ENCODE measurements at places on chromosomes 5 and 9.
A peak's percentile ranks its signal among the peaks of the same experiment; 100 is the strongest.

DNA sequence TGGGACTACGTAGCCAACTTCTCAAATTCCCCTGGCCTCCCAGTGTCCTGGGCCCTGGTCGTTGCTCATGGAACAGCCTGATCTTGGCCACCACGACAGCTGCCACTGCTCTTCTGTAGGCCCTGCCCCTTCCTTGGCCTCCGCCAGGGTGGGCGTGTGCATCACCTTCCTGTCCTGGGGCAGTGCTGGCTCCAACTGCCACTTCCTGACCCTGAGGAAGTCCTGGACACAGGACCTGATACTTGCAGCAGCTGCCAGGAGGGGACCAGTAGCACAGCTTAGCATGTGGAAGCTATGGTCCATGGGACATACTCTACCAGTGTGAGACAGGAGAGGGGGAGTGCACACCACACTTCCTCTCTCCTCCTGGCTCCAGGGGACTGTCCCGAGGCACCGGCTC, 145.2 kb downstream of the TENT4A start:
- DNase-seq = no peak

GRCh38 chr5:368183-369084, 46.9 kb downstream of the AHRR start:
- no peak for DNase-seq

- peak; percentile 14 for DNase-seq
These were observed 6.1 kb downstream of the SAR1B start for GRCh38 chr5:134626369-134627014.

DNA sequence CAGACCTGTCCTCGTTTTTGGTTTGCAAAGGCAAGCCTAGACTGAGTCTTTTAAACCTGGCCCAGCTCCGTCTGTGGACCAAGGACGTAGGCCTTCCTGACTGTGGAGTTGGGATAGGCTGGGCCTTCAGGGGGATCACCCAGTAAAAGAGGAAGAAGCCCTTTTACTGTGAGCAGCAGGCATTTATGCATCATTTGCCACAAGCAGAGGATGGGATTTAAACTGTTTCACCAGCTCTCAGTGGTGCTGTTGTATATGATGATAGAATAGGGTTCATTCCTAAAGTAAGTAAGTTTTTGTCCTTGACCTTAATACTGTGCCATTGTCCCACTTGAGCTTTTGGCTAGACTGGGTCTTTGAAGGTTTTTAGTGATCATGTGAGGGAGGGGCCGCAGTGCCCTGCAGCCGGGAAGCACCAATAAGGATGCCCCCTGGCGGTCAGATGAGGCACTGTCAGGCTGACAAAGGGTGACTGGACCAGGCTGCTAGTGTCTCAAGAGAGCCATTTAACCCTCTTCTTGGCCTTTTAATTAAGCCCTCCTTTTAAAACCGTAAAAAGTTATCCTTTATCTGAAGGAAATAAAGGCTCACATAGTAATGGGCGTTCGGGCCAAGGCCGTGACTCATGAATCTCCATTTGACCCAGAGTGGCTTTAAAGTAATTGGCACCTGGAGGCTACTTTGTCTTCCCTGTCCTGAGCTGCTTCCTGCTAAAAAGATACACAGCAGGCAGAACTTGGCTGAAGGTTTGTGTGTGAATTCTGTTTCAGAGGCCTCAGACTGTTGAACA, 74.0 kb downstream of the UBAP1 start:
- DNase-seq = peak; percentile 76

- DNase-seq = peak; percentile 78
These were observed 1.0 kb upstream of the GOLGA1 start for GRCh38 chr9:124941679-124942561.

DNA sequence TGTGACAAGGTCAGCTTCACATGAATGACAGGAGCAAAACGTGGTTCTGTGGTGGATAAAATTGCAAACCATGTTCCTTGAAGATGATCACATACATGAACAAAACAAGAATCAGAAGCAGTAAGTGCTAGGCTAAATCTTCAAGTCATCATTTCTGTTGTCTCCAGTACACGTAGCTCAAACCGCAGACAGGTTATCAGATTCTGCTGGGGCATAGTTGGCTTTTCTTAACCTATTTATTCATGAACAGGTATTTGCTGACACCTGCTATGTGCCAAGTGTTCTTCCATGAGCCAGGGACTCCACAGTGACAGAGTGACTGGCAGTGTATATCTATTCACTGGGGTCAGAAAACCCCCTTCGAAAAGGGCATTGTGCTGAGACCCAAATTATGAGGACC, 20.8 kb downstream of the MFAP3 start:
- no peak for DNase-seq

GRCh38 chr5:107670932-107671741, at the start of gene EFNA5:
Gene EFNA5 (minus strand): TSS chr5:107670937.
- DNase-seq = peak; percentile 68

- DNase-seq = peak; percentile 99
These were observed at the start of gene RECK for GRCh38 chr9:36036780-36037548. Gene RECK (plus strand): TSS chr9:36036913. CDS start chr9:36036999, 86 bp downstream.

- DNase-seq = no peak
These were observed 3.0 kb downstream of the GRK6 start for GRCh38 chr5:177429248-177430040.

- DNase-seq = peak; percentile 85
These were observed 30.0 kb upstream of the STOM start for GRCh38 chr9:121399883-121400607.

DNA sequence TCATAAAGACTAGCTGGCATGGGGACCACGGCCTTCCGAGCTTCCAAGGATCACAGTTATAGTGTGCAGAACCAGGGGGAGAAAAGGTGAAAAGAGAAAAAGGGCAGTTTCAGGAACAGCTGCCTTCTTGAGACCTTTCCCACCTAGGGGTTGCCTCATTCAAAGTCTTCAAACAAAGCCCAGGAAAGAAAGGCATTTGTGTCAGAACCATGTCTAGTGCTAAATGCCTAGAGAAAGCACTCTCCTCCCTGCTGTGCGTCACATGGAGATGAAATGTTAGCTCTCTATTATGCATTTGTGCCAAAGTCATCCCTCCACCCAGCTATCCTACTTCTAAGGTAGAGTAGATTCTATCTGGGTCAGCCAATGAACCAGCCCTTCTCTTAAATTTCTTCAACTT, 1037.3 kb upstream of the WWC1 start:
- DNase-seq = no peak

- DNase-seq = no peak
These were observed 80.8 kb downstream of the PDE6A start for GRCh38 chr5:149863830-149864229.

- no peak for DNase-seq
These were observed 508.6 kb upstream of the FAM174A start for GRCh38 chr5:100026606-100027005.

GRCh38 chr9:4315582-4316215, 15.8 kb upstream of the GLIS3 start:
- DNase-seq = peak; percentile 80

DNA sequence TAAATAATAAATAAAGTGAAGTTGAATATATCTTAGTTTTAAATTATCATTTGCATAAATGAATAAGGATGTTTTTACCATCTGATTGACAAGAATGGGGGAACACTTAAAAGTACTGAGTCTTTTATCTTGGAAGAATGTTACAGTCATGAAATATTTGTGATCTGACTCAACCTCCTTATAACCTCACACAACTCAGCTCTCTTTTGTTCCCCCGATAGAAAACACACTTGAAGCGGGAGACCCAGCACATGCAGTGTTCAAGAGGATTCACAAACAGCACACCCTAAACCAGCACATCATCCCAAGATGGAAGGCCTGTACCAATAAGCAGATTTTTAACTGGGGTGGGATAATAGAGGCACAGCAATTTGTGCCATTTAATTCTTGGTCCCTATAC, 15.5 kb downstream of the BAAT start:
- DNase-seq = peak; percentile 53

GRCh38 chr5:104793031-104793754, 1230.6 kb upstream of the NUDT12 start:
- no peak for DNase-seq

GRCh38 chr5:60495644-60496520, 204.1 kb downstream of the DEPDC1B start:
- no peak for DNase-seq

DNA sequence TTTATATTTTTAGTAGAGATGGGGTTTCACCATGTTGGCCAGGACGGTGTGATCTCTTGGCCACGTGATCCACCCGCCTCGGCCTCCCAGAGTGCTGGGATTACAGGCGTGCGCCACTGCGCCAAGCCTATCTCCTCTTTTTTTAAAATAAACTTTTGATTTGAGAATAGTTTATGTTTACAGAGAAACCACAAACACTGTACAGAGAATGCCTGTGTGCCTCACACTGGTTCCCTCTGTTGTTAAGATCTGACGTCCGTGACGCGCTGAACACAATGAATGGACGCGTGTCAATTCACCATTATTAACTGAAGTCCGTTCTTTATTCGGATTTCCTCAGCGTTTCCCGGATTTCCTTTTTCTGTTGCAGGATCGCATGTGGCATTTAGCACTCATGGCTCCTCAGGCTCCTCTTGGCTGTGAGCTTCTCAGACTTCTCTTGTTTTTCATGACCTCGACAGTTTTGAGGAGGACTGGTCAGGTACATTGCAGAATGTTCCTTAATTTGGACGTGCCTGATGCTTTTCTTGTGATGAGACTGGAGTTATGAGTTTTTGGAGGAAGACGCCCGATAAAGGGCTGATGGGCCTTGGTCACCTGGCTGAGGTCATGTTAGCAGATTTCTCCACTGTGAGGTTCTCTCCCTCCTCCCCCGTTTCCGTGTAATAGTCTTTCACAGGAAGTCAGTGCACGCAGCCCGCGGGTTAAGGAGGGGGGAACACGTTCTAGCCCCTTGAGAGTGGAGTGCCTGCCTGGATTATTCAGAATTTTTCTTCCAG, 69.6 kb downstream of the ANKRD33B start:
- no peak for DNase-seq

- peak; percentile 81 for DNase-seq
These were observed 140.5 kb downstream of the SLIT3 start for GRCh38 chr5:169160405-169160901.

DNA sequence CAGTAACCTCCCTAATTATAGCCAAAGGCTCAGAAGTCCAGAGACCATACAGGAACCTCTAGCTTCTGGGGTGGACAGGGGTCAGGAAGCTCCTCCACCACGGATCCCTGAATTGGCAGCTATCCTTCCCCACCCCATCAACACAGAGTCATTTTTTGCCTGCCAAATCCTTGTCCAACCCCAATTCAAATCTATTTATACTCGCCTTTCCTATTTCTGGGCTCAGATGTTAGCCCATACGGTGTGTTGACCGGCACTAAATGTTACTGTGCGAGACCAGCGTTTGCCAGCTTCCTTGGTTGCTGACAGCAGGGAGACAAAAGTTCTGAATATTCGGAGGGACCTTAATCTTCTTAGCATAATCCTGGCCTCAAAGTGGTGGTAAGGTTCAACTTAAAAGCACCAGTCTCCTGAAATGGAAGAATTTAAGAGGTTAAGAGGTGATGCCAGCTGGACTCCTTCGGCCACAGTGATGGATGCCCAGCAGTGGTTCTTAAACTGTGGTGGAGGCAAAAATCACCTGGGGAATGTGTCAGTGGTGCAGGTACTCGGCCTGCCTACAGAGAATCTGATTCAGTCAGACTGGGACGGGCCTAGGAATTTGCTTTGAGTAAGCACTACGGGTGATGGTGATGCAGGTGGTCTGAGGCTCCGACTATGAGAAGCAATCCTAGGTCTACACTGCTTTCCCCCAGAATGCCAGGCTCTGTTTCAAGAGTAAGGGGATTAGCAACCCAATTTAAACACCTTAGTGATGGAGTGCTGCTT, 204.8 kb upstream of the MEF2C start:
- DNase-seq = no peak

GRCh38 chr5:53915120-53915519, 354.7 kb downstream of the NDUFS4 start:
- DNase-seq = no peak

- no peak for DNase-seq
These were observed 60.7 kb downstream of the TAF11L14 start for GRCh38 chr5:17694914-17695313.

GRCh38 chr5:57422993-57423392, 59.6 kb downstream of the ACTBL2 start:
- DNase-seq = no peak

- DNase-seq = peak; percentile 85
These were observed 727 bp downstream of the SMAD5 start for GRCh38 chr5:136133222-136133921.

Data from GM23248 (cell line).